Germinal center (tissue), 1 donor: ENCODE measurements at places on chromosomes 16 and 17.

DNA sequence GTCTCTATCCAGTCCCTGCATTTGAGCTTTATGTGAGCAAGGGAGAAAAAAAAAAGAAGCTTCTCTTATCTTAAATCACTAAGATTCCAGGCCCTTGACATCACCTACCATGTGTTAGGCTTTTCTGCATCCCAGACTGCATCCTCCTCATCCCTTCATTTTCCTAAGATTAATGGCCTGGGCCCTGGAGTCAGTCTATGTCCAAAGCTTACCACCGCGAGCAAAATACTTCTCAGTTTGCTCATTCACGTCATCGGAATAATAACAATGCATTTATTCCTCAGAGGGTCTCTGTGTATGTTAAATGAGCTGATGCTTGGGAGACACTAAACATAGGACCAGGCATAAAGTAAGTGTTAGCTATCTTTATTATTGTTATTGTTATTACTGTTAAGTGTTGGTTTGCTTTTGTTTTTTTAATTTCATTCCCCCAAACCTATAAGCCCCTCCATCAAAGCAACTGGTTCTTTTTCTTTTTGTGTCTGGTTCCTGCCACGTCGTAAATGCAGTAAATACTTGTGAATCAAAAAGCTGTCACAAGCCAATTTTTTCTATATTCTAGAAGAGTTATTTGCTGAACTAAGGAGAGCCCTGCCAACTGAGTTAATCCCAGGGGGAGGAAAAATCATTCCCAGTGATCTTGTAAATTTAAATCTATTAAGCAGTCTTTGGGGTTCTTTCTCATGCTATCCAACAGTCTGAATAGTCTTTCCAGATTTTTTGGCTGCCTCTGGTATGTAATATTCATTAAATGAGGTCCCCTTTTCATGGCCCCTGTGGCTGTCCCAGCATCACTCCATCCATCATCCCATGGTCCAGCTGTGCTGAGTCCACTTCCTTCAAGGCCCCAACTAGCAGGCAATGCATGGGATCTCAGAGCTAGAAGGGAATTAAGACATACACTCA lies 46.5 kb downstream of the VAT1L start:
- no peak for DNase-seq

DNA sequence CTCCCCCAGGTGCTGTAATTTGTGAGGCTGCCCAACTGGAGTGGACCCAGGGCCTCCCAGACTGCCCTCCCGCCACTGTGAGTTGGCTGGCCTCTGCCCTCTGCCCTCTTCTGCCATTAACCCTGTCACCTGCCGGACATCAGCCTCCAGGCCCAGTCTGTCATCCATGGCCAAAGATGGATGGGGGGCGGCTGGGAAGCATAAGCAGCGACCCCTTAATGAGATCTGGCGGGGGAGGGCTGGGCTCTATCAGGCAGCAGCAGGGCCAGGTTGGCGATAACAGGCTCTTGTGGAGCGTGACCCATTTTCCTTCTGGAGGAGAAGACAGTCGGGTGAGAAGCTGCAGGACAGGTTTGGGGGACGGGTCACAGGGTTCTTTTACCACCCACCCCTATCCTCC lies 25.3 kb downstream of the CDK5RAP3 start:
- no peak for DNase-seq

- no peak for DNase-seq
Measured at GRCh38 chr16:69611103-69611640, 45.4 kb downstream of the NFAT5 start.

- DNase-seq, result no peak
Measured at GRCh38 chr16:61798741-61799140, 237.5 kb downstream of the CDH8 start.

GRCh38 chr17:8599351-8600011 lies 31.0 kb downstream of the MYH10 start:
- no peak for DNase-seq

- no peak for DNase-seq
Measured at GRCh38 chr16:802461-802860, 1.9 kb upstream of the GNG13 start.
